ENCODE measurements at places on chromosomes 4 and X.

GRCh38 chrX:9693307-9694001, 72.2 kb downstream of the GPR143 start:
- H3K36me3 ChIP-seq: peaks cover 75% of the 10 kb centered on the region
- peaks cover 3% of the 10 kb centered on the region for H3K4me1 ChIP-seq
- H3K4me3 ChIP-seq: no peak overlapping the region
- no peak overlapping the region for H3K27ac ChIP-seq
- H3K27me3 ChIP-seq: no peaks in the 10 kb centered on the region
- DNase-seq: no peak

- H3K27ac ChIP-seq: no peak overlapping the region
- H3K4me3 ChIP-seq: no peak overlapping the region
- DNase-seq: no peak
- peaks cover 38% of the 10 kb centered on the region for H3K27me3 ChIP-seq
- H3K4me1 ChIP-seq: peaks cover 14% of the 10 kb centered on the region
Observed at GRCh38 chrX:15241301-15241700, 28.6 kb downstream of the ASB9 start.

DNA sequence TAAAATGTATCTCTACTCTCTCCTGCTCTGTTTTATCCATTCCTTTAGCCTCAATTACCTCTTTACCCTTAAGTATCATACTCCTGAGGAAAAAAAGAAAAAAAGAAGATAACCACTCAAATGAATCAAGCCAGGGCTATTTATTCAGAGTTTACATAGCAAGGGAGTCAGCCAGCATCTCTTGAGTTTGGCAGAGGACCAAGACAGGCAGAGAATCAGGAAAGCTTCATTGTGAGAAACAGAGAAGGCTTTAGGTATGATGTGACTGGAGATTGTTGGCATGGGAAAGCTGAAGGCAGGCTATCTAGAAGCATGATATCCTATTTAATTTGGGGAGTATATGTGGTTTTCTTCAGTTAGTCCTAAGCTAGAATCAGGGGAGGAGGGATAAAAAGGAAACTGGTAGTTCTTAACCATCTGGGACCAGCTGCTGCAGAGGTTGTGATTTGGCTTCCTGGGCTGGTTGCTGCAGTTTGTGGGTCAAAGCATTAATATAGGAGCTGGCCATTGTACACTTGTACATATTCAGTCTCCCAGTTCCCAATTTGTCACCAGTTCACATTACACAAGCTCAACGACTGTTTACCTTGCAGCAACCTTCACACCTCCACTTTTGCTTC, 11.2 kb downstream of the APELA start:
- H3K36me3 ChIP-seq: no peaks in the 10 kb centered on the region
- H3K27me3 ChIP-seq: peaks cover 14% of the 10 kb centered on the region
- H3K27ac ChIP-seq: no peak overlapping the region
- H3K4me1 ChIP-seq: no peaks in the 10 kb centered on the region
- no peak overlapping the region for H3K4me3 ChIP-seq

DNA sequence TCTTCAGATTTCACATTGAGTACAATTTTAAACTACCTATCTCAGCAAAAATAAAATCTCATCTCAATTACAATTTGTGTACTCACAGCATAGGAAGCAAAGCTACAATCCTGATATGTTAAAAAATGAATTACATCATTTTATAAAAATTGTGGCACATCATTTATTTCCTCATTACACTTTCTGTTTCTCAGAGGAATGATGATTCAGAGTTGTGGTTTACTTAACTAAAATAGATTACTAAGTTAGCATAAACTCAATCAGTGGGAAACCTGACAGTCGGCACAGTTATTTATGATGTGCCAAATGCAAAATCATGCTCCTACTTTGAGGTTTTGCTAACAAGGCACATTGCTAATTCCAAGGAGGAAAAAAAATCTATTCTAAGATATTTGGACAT, 325.0 kb downstream of the FBXO8 start:
- DNase-seq: no peak
- no peaks in the 10 kb centered on the region for H3K36me3 ChIP-seq
- H3K27me3 ChIP-seq: no peaks in the 10 kb centered on the region
- no peak overlapping the region for H3K27ac ChIP-seq
- no peak overlapping the region for H3K4me3 ChIP-seq
- H3K4me1 ChIP-seq: no peaks in the 10 kb centered on the region

DNA sequence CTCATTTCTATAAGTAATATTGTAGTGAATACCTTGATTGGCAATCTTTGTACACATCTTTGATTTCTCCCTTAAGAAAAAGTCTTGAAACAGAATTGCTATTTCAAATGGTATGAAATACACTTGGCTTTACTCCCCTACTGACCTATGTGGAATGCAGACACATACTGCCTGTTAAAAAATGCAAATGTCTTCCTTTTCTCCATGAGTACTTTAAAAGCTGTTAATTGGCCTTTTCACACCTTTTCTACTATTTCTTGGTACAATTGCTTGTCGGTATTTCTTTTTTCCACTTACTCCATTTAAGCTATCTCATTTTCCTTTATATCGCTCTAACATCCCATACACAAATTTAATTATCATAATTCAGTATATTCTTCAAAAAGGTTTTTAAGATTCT, 87.2 kb downstream of the FRYL start:
- H3K27ac ChIP-seq: no peak overlapping the region
- peaks cover 59% of the 10 kb centered on the region for H3K4me1 ChIP-seq
- DNase-seq: no peak
- H3K27me3 ChIP-seq: no peaks in the 10 kb centered on the region
- H3K36me3 ChIP-seq: peaks cover 4% of the 10 kb centered on the region

DNA sequence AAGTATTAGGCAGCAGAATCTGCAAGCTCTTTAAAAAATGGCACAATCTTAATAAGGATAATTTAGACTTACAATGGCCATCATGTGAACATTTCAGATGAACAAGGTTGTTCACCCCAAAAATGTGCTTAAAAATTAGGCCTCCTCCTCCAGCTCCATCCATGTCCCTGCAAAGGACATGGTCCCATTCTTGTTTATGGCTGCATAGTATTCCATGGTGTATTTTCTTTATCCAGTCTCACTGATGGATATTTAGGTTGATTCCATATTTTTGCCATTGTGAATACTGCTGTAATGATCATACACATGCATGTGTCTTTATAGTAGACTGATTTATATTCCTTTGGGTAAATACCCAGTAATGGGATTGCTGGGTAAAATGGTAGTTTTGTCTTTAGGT, 29.1 kb upstream of the MAGEA8 start:
- DNase-seq: no peak
- H3K4me1 ChIP-seq: no peaks in the 10 kb centered on the region
- no peak overlapping the region for H3K27ac ChIP-seq

DNA sequence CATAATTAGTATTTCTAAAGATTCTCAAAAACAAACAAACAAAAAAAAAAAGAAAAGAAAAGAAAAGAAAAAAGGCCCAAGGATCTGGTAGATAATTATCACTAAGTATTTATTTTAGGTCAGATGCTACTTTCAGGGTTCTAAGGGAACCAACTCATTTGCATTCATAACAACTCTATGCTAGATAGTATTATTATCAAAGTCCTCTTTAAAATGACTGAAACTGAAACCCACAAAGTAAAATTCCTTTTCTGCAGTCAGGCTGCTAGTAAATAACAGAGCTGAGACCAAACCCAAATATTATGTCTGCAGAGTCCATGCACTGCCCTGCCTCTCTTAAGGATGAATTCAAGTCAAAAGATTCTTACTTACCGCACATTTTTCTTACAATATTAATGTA, 38.3 kb upstream of the MAPK10 start:
- no peak for DNase-seq

DNA sequence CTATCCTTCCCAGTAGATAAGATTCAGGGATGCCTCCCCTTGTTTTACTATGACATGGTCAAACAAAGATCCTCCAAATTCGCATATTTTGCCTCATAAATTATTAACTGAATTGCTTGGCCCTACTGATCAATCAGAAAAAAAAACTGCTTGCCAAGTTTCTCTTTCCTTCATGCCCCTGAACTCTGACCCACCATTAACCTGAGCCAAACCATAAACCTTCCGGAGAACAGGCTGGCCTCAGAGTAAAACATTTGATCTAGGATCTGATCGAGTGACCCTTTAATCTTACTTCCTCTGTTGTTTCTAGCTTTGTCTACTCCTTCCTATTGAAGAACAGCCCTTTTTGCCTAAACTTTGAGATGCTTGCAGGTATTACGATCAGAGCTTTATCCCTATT, 209.7 kb upstream of the FAM47A start:
- H3K27me3 ChIP-seq: peaks cover 13% of the 10 kb centered on the region
- H3K4me3 ChIP-seq: no peak overlapping the region

GRCh38 chr4:183507925-183508696, 3.3 kb downstream of the ING2 start:
- H3K4me1 ChIP-seq: peaks cover 33% of the 10 kb centered on the region
- H3K27ac ChIP-seq: peak overlapping the region; percentile 11
- H3K27me3 ChIP-seq: no peaks in the 10 kb centered on the region
- DNase-seq: no peak
- no peak overlapping the region for H3K4me3 ChIP-seq

DNA sequence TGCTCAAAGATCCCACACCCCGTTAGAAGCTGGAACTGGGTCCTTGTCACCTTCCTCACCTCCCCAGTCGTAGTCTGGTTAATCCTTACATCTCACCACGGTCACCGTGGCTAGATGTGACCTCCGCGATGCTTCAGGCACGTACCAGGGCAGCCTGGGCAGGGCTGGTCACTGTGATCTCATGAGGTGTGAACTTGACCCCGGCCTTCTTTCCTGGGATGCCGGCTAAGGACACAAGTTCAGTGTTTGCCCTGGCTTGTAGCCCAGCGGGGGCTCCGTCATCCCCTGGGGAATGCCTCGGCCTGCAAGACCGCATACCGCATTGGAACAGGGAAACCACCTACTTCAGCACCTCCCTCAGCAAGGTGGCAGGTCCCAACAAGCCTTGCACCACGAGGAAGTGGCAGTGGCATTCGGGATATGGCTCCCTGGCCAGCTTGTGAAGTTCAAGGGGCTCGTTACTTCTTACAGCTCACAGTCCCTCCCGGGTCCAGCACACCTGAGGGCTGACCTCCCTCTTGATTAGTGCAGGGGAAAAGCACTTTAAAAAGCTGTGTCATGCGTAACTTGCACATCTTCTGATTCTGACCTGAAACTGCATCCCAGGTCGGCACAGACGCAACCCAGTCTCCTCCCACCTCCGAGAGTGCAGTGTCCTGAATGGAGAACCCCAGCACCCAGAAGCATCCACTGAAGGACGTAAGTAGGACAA, 25.9 kb downstream of the NOP14 start:
- H3K27ac ChIP-seq: peak overlapping the region; percentile 95
- H3K4me3 ChIP-seq: peak overlapping the region; percentile 92
- DNase-seq: peak; percentile 54
- peaks cover 85% of the 10 kb centered on the region for H3K36me3 ChIP-seq
- no peaks in the 10 kb centered on the region for H3K27me3 ChIP-seq
